ENCODE measurements at places on chromosomes 1 and 21. TPM values are rescaled to one million over a fixed set of nuclear protein-coding genes. Genes with fewer than 3 reads are reported as not detected.
A peak's percentile ranks its signal among the peaks of the same experiment; 100 is the strongest.

The ZFP69B gene
- total RNA-seq = 10.5 TPM

The CR1L gene
- total RNA-seq = not detected

The BATF3 gene
- total RNA-seq = 0.53 TPM

The TM2D1 gene
- total RNA-seq = 37.7 TPM

The LRRC7 gene
- total RNA-seq = 11.1 TPM

- DNase-seq = no peak
These were observed 26.4 kb upstream of the SMYD3 start for GRCh38 chr1:246533371-246533905.

GRCh38 chr1:155218854-155219591 lies 10.5 kb downstream of the MTX1 start:
- no peak for DNase-seq

The G0S2 gene
- 0.60 TPM for total RNA-seq

DNA sequence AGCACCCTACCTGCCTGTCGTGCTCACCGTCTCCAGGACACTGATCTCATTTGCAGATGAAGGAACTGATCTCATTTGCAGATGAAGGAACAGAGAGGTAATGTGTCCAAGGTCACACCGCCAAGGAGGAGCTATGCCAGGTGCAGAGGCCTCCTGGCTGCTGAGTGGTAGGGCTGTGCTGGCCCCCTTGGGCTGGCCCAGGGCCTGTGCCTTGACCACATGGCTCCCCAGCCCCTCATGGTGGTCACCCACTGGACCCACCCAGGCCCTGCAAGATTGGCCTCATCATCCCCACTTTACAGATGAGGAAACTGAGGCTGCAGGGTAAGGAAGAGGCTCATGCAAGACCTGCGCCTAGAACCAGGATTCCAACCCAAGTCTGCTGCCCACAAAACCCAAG lies 628.3 kb downstream of the MATN1 start:
- DNase-seq = no peak

DNA sequence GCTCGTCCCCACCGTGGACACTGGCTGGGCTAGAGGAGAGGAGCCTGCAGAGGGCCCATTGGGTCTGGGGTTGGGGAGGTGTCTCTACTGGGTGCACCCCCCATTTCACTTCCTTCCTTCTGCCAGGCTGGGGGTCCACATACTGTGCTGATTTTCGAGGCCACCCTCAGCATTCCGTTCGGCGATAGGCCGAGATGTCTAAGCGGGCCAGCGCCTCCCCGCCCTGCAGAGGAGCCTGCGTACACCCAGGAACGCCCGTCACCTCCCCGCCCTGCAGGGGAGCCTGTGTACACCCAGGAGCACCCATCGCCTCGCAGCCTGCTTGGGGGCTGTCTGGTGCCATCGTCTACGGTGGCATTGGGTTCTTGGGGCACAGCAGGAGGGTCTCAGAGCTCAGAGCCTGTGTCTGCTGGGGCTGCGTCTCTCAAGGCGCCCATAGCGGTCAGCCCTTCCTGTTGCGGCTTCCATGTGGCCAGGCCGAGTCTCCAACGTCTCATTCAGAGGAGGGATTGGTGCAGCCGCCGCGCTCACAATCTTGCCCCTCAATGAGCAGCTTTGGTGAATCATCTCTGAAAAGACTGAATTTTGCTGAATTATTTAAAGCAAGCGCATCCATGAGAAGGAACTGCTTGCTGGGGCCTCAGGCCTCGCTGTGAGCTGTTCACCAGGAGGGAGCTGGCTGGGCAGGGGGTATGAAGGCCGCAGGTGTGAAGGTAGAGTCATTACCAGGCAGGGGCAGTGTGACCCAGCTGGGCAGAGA lies 30.7 kb upstream of the AGPAT3 start:
- DNase-seq = no peak

GRCh38 chr21:41928621-41929220 lies 25.1 kb downstream of the C2CD2 start:
- no peak for DNase-seq

- no peak for DNase-seq
These were observed 44.8 kb downstream of the USP25 start for GRCh38 chr21:15774590-15774989.

The AQP10 gene
- total RNA-seq = 0.96 TPM

- no peak for DNase-seq
These were observed 50.2 kb upstream of the USP25 start for GRCh38 chr21:15679630-15680029.

DNA sequence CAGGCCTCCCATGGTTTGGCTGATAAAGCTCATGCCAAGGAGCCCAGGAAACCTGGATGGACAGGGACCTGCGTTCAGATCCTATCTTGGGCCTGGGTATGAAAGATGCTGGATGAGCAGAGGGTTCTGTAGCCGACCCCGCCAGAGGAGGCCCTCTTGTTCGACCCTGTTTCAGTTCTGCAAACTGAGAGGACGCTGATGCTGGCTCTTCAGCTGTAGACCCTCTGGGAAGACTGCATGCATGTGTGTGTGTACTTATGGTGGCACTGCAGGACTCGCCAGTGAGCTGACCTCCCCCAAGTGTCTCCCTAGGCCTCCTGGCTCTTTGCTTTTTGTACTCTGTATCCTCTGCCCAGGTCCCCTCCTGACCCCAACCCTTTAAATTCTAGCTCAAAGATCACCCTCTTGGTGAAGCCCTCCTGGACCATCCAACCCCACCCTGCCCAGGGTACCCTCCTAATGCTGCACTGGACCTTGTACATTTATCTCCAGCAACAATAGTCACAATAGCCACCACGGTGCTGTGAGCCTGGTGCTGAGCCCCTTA lies 1.6 kb downstream of the EPS8L3 start:
- DNase-seq = no peak

GRCh38 chr1:179366093-179366800 lies 476 bp downstream of the AXDND1 start:
- DNase-seq = no peak

GRCh38 chr1:95625224-95625623 lies 391.2 kb downstream of the RWDD3 start:
- DNase-seq = no peak

- no peak for DNase-seq
These were observed 80.9 kb downstream of the PCBP3 start for GRCh38 chr21:45724345-45724961.

The ACTN2 gene
- not detected for total RNA-seq

DNA sequence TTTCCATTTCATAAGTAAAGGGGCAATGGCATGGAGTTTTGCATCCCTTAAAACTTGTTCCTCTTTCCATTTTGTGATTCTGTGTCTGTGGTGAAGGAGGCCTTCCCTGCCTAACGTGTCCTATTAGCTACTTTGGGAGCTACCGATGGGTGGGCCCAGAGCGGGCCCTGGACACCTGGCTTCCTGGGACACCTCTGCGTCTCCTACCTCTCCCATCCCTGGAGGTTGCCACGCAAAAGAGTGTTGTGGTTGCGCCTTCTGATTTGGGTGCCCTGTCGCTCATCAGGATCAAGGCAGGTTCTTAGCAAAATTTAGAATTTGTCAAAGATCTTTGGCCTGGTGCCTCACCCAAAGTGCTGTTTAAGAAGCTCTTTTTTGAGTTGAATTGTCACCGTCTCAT lies 116.4 kb upstream of the CACNA1E start:
- DNase-seq = no peak

DNA sequence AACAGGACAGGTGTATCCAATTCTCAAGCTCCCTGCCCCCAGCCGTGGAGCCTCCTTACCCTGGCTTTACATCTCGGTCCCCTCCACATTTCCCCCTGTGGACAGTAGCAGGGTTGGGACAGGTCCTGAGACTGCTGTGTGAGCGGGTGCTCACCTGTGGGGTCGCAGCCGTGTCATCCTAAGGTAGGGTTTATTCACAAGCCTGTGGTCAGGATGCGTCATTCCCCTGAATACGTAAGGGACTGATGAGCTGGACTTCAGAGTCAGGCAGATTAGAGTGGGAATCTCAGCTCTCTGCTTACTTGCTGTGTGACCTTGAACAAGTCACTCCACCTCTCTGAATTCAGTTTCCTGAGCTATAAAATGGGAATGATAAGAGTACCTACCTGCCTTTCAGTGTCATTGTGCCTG lies 17.7 kb downstream of the ZNF362 start:
- no peak for DNase-seq

The BMP8B gene
- 0.91 TPM for total RNA-seq

GRCh38 chr1:240597153-240597745 lies 14.7 kb downstream of the GREM2 start:
- no peak for DNase-seq

The ORC1 gene
- 11.0 TPM for total RNA-seq

- peak; percentile 59 for DNase-seq
These were observed 88.9 kb upstream of the WLS start for GRCh38 chr1:68321084-68321685.

The AMY2A gene
- total RNA-seq = not detected

DNA sequence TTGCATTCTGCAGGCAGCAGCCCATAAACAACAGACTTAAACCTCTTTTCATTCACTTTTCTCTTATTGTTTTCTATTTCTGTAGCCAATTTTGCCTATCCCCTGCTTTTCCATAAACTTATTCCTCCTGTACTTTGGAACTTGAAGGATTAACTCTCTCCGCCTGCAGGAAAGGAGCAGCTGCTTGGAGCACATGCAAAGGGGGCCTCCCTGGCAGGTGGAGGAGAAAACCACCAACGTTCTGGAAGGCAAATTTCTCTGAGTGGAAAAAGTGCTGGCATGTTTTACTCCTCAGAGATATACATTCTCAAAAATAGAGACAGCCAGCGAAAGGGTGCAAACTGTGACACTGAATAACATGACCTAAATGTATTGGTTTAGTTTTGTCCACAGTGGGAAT lies 33.6 kb downstream of the RGS21 start:
- no peak for DNase-seq

The MMP23B gene
- 5.3 TPM for total RNA-seq

The ZBTB8OS gene
- 49.4 TPM for total RNA-seq

- no peak for DNase-seq
These were observed 36.2 kb downstream of the CCN1 start for GRCh38 chr1:85616736-85617135.

DNA sequence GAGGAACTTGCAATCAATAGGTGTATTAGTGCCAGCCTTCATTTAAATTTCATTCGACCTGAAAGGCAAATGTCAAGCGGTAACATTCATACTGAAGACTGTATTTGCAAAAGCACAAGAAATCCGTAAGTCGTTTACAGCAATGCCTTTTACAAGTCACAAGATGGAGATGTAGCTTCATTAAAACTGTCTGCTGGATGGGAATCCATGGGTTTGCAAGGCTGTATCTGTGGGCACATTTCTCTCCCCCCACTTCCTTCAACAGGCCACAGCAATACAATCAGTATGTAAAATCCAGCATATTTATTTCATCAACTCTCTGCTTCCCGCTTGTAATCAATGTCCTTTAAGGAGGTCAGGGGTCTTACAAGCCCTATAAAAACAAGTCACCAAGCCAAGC lies 147.1 kb downstream of the SLC45A1 start:
- no peak for DNase-seq
